ENCODE measurements at places on chromosomes 5 and 9.
A peak's percentile ranks its signal among the peaks of the same experiment; 100 is the strongest.

DNA sequence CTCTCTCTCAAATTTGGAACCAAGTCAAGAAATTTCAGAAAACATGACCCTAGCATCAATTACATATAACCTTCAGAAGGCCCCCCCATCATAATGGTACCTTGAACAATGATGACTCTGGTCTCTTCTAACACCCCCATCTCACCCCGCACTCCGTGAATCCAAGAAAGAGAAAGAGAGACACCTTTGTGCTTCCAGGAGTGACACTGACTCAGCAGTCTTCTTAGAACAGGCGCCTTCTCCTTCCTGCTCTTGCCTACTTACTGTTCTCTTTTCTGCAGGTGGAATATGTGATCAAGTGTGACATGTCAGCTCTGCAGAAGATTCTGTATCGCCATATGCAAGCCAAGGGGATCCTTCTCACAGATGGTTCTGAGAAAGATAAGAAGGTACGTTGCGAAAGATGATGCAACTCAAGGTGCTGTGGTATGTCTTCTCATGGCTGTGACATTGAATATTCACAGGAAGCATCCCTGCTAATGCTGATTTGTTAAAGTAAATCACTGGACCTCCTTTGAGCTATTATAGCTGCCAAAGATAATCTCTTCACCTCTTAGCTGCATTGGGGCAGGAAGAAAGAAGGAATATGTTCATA, 81.3 kb downstream of the SMARCA2 start:
- DNase-seq: no peak

GRCh38 chr5:81506900-81507588, 113.1 kb upstream of the ACOT12 start:
- DNase-seq: no peak

DNA sequence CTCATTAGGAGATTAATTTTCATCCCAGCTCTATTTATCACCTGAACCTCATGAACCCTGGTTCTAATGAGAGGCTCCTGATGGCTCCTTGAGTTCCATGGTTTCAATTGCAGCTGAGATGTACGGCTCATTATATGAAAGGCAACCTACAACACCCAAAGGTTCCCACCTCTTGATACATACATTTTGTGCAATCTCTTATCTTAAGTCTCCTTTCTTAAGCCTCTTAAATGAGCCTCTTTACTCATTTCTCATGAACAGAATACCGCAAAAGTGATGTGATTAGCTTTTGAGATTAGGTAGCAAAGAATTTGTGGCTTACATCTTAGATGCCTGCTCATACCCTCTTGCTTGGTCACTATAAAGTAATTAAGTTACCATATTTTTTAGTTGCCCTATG, 1964.0 kb upstream of the CDH6 start:
- no peak for DNase-seq

GRCh38 chr5:1014781-1015221, 6.2 kb downstream of the NKD2 start:
- no peak for DNase-seq

DNA sequence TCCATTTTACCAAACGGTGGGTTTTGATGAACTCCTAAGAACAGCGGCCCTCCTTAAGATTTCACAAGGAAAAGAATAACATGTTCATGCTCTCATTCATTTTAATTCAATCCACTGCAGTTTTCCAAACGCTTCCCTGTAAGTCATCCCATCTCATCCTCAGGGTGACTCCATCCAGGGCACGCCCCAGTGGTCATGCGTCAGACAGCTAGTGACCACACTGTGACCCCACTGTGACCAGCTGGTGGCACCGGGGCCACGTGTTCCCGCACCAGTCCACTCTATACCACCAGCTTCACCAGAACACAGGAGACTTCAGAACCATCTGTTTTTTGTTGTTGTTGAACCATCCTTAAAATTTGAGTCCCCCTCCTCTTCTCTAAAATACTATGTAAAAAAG, 14.3 kb downstream of the ATPSCKMT start:
- no peak for DNase-seq

GRCh38 chr9:76658510-76659231, 105.6 kb upstream of the PCA3 start:
- no peak for DNase-seq

GRCh38 chr5:14189680-14190079, 46.5 kb downstream of the TRIO start:
- no peak for DNase-seq

DNA sequence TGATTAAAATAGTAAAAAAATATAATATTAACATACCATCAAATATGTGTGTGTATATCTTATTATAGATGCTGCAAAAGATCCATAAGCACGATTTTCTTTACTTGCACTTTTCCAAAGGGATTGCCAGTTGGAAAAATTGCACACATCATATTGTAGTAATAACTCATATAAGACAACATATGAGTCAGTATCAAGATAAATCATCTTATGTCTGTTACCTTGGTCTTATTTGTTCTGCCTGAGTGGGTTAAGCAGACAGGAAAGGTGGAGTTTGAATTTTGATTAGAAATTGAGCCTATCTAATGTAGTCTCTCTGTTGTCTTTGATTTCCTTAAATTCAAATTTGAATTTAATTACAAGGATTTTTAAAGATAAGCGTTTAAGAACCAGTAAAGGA, 24.6 kb downstream of the LYSMD3 start:
- DNase-seq: no peak

GRCh38 chr9:106432631-106433030, 430.3 kb upstream of the ZNF462 start:
- DNase-seq: no peak

- DNase-seq: no peak
Measured at GRCh38 chr9:95715868-95716435, 159.5 kb upstream of the ERCC6L2 start.

- DNase-seq: no peak
Measured at GRCh38 chr5:110727025-110727314, 499 bp upstream of the TMEM232 start.

GRCh38 chr5:37876943-37877342, 37.1 kb upstream of the GDNF start:
- DNase-seq: no peak

DNA sequence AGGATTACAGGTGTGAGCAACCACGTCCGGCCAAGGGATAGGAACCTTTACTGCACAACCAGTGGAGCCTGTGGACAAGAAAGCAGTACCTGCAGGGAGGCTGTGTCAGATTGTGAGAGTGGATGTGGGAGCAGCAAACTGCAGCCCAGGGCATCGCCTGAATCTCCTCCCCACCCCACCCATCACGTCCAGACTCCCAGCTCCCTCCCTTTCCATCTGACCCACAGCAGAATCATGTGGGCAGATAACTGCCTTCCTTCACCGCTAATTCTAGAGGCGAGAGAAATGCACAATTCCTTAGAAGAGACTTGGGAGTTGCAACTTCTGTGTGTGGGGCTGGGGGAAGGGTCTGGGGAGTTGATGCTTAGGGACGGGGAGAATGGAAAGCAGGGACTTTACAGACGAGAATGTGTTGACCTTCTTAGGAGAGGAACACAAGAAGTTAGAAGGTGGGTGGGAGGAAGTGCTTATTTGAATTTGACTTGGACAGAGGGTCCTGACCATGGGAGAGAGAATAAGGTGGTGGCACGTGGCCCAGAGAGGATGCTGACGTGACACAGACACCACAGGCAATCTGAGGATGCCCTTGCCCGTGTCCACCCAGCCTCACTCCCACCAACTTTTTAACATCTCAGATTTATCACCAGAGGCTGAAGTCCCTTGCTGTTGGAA, 4.5 kb upstream of the LCP2 start:
- no peak for DNase-seq

GRCh38 chr5:169798438-169798837, 161.4 kb downstream of the DOCK2 start:
- DNase-seq: no peak

DNA sequence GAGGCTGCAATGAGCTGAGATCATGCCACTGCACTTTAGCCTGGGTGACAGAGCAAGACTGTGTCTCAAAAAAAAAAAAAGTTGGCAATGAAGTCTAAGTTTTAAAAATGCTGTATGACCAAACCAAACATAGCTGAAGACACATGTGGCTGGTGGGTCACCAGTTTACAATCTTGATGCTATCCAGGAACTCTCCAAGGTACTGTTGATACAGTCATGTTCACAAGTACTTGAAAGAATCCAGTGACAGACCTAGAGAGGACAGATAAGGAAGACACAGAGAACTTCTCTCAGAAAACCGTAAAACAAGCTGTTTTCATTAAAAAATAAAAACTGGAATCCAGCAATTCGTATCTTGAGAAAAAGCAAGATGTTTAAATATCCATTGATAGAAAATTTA, 95.7 kb downstream of the ACTBL2 start:
- DNase-seq: no peak

- no peak for DNase-seq
Measured at GRCh38 chr9:96381696-96382095, 1.8 kb downstream of the SLC35D2 start.

DNA sequence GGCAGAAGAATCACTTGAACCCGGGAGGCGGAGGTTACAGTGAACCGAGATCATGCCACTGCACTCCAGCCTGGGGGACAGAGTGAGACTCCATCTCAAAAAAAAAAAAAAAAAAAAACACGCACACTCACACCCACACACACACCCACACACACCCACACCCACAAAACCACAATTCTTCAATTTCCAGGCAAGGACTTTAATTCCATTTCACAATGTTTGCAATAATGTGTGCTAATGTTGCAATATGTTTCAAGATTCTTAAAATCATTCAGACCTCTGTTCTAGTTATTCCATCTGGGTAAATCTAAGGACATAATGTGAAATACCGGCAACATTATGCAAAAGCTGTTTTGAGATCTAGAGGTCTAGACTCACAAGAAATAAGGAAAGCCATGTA, 28.3 kb downstream of the CCDC69 start:
- no peak for DNase-seq

DNA sequence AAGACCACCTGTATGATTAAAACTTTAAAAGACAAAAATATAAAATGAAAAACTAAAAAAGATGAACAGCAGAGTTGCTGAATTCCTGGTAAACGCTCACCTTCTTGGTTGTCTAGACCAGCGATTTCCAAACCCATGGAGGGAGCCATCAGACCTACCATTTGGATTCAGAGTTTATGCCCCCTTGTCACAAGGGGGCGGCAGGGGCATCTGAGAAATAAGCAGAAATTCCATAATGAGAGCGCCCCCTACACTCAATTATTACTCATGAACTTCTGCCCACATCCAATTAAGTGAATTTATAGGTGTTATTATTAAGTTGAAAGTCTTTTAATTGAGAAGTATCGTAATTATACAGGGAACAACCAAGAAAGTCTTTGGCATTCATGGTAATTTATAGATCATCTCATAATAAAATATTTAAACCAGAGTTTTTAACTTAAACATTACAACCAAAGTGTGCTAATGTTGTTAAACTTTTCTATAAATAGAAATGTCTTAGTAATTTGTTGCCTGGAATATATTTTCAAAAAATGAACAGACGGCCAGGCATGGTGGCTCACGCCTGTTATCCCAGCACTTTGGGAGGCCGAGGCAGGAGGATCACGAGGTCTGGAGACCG, 35.2 kb upstream of the SPATA31C2 start:
- peak; percentile 45 for DNase-seq

DNA sequence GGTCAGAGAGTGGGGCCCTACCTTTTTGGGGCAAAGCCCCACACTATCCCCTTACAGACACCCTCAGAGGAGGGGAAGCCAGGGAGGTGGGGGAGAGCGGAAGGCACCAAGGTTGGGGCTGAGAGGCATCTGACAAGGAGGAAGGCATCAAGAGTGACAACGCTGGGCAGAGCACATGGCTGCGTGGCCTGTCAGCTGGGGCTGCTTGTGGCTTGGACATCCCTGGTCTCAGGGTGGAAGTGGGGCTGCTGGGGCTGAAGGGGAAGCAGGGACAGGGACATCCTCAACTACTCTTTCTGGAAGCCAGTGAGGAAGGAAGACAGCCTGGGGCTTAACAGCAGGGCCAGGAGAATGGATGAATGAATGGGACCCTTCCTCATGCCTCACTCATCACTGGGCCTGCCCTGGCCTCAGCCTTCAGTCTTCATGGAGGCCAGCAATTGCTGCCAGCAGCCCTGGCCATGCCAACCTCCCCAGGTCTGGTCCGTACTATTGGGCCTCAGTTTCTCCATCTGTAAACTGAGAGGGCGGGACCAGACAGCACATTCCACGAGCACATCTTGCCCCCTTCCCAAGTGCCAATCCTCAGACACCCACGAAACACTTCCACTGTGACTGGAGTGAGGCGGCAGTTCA, 993 bp upstream of the RALGDS start:
- DNase-seq: no peak

- no peak for DNase-seq
Measured at GRCh38 chr5:175347027-175347426, 97.0 kb downstream of the DRD1 start.

- no peak for DNase-seq
Measured at GRCh38 chr5:72938206-72938605, 17.6 kb upstream of the FCHO2 start.

GRCh38 chr9:80493258-80493657, 921.5 kb downstream of the TLE4 start:
- DNase-seq: no peak

GRCh38 chr9:89940625-89941024, 335.8 kb downstream of the GADD45G start:
- DNase-seq: no peak

DNA sequence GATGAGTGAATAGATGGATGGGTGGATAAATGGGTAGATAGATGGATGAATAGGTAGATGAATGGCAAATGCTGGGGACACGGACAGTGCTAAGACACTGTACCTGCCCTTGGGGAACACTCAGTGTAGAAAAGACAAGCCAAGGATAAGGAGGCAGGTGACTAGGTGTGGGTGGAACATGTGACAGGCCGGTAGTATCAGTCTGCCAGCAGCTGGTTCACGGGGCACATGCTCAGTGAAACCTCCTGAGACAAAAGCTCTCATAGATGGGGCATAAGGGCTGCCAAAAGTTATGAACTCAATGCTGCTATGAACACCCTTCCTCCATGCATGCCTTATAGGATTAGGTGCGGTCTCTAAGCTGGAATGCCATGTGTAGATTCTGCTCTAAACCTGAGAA, 71.0 kb downstream of the C5orf15 start:
- DNase-seq: no peak

- DNase-seq: no peak
Measured at GRCh38 chr9:134290603-134291451, 35.4 kb upstream of the RXRA start.

GRCh38 chr5:141039061-141039460, 12.1 kb upstream of the PCDHB1 start:
- DNase-seq: no peak

- no peak for DNase-seq
Measured at GRCh38 chr9:22097707-22098106, 88.6 kb upstream of the CDKN2B start.

DNA sequence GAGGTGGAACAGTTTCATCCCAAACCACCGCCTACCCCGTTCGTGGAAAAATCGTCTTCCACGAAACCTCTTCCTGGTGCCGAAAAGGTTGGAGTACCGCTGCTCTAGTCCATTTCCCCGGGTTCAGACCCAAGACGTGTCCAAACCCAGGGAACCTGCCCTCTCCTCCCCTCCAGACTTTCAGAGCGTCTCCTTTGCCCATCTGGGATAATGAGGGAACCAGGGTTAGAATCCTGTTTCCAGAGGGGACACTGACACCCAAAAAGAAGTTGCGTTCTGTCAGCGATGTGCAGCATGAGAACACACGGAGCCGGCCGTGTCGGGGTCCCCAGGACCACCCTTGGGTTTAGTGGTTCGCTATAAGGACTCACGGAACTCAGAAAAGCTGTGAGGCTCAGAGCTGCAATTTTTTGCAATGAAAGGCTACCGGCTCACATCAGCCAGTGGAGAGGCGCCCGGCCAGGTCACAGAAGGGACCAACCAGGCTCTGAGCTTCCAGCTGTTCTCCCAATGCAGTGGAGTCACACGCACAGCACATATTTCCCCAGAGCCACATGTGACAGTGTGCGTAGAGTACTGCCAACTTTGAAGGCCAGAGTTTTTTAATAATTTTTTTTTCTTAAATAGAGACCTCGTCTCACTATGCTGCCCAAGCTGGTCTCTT, 19.4 kb downstream of the LAMC3 start:
- DNase-seq: no peak

Measured in stimulated activated CD8-positive, alpha-beta memory T cell treated with anti-CD3 and anti-CD28 coated beads, Interleukin-15, amount 100 ng/mL, for 48 hours (primary cell).